ENCODE measurements at places on chromosomes 11 and 22.

- no peak for DNase-seq
These were observed 4.5 kb downstream of the FADD start for GRCh38 chr11:70207531-70208131.

- DNase-seq: no peak
These were observed 512.2 kb upstream of the ARHGAP42 start for GRCh38 chr11:100174881-100175280.

- DNase-seq: no peak
These were observed 21.1 kb downstream of the SHISA8 start for GRCh38 chr22:41893591-41894375.

DNA sequence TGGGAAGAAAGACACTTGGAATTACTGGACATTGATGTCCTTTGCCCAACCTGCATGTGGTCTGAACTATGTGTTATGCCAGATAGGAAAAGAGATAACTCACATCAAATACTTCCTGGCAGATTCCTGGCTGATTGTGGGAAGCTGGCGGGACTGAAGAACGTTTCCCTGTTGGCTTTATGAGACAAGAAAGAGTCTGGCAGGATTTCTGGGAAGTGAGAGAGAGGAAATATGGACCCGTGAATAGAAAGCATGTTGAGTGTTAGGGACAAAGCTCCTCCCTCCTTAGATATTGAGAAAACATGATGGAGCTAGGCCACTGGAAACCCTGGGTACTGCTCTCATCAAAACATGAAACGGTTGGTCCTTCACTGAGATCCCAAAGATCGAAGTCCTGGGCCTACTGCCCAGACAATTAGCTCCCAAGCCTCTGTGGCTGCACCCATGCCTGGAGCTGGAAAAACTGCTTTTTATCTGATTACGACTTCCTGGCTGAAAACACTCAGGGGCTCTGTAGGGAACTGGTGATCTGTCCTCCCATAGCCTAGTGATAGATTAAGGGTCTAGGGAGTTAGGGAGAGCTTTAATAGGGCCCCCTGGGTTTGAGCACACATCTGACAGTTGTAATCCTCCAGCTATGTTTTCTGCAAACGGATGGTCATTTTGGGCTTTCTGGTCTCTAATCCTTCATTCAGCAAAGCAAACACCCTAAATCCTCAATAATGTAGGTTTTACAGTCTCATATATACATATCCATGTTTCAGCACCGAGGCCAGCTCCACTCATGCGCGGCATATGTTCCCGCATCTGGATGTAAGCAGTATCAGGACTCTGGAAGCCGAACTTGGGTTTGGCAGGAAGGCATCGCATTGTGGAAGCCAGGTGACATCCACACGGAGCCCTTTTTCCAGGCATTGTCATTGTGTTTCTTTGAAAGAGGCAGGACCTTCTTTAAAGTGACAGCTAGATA is 6.1 kb upstream of the B3GAT1 start:
- peak; percentile 67 for DNase-seq

- DNase-seq: no peak
These were observed 33.4 kb downstream of the AMBRA1 start for GRCh38 chr11:46560300-46560991.

DNA sequence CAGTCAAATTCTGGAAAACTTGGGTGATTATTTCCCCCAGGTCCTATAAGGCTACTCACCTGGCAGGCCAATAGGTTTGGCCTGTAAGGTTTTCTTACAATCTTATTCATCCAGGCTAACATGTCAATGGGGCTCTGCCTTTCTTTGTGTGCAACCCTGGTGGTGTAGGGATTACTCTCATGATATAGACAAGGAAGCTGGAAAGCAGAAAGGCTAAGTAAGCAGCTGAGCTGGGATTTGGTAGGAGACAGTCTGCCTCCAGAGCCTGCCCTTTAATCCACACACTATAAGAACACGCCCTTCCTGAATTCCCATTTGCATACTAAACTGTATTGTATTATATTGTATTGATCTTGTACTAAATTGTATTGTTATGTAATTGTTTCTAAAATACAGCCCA is 373.3 kb upstream of the CCDC90B start:
- no peak for DNase-seq

DNA sequence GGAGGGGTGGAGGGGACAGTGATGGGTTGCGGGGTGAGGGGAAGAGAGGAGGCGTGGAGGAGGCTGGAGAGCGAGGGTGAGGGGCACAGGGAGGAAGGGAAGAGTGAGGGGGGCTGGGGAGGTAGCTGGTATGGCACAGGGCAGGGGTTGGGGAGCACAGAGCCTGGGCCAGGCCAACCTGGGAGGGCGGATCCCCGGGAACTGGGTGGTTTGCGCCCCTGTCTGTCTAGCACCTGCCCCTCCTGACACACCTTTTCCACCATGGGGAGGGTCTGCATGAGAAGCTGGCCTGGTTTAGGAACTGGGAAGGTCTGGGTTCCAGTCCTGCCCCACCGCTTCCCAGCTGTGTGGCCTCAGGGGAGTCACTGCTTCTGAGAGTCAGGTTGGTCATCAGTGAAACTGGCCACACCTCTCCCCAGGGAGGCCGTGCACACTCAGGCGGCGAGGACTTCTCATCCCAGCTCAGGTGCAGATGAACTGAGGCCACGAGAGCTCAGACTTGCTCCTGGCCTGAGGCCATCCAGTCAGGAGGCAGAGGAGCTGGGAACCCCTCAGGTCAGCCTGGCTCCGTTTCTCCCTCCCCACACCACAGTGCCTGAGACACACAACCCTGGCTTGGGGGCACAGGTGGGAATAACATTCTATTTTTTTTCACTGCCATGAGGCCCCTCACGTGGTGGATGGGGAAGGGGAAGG is 95.6 kb downstream of the PHF21B start:
- peak; percentile 49 for DNase-seq

DNA sequence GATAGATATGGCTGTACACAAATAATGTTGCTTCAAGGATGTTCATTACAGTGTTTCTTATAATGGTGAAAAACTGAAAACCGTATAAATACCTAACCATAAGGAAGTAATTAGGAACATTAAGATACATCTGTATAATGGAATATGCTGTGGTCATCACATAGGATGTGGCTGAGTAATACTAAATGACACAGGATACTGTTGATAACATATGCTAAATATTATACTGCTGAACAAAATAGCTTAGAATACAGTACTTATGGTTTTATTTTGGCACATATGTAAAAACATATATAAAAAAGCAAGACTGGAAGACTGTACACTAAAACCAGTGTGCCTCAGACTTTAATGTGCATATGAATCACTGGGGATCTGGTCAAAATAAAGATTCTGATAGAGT is 43.8 kb downstream of the FBXO7 start:
- DNase-seq: no peak

DNA sequence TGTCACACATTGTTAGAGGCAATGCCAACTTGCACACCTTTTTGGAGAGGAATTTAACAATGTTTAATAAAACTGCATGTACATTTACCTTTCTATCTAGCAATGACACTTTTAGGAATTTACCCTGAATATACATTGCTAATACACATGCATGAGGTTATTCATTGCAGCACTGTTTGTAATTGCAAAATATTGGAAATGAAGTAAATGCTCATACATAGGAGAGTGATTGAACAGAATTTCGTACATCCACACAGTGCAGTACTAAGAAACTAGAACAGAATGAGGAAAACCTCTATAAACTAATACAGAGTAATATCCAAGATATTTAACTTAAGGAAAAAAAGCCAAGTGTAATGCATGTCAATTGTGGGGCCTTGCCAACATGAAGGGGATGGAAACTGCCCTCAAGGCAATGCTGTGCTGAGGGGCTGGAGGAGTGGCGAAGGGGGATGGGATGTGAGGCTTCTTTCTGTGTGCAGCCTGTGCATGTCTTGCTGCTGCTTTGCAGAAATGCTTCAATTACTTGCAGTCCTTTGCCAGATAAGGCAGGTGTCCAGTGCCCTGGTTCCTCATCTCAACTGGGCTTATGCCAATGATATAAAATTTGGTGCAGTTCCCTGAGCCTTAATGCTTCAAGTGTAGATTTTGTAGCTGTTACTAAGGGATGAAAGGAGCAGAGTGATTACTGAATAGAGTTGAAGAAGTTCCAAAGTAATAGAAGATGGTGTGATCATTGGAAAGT is 96.1 kb downstream of the GRIA4 start:
- no peak for DNase-seq

- DNase-seq: peak; percentile 75
These were observed 16.4 kb downstream of the RPL27A start for GRCh38 chr11:8698917-8699441.

DNA sequence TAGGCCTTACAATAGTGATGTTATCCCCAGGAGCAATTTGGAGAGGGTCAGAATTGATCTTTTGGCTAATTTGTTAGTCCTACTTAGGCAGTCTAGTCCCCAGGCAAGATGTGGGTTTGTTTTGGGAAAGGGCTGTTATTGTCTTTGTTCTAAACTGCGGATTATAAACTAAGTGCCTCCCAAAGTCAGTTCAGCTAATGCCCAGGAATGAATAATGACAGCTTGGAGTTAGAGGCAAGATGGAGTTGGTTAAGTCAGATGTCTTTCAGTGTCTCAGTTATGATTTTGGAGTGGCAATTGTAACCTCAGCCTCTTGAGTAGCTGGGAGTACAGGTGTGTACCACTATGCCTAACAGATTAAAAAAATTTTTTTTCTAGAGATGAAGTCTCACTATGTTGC is 7.3 kb upstream of the CLNS1A start:
- DNase-seq: no peak

- DNase-seq: no peak
These were observed 34.8 kb upstream of the FZD4 start for GRCh38 chr11:86990031-86990430.

DNA sequence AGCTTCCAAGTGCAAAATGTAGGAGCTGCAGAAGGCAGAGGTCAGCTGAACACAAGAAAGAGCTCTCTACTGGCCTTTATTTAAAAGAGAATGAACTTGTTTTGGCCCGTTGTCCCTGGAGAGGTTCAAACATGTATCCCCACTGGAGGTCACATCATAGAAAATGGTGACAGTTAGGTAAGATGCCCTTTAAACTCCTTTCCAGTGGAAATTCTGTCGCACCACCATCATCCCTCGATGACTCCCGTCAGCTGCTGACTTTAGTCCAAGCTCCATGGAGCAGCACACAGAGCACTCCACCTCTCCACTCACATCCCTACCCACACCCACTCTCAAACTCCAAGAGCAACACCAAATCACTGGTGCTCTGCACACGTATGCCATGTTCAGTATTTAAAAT is 15.2 kb upstream of the P4HA3 start:
- no peak for DNase-seq

DNA sequence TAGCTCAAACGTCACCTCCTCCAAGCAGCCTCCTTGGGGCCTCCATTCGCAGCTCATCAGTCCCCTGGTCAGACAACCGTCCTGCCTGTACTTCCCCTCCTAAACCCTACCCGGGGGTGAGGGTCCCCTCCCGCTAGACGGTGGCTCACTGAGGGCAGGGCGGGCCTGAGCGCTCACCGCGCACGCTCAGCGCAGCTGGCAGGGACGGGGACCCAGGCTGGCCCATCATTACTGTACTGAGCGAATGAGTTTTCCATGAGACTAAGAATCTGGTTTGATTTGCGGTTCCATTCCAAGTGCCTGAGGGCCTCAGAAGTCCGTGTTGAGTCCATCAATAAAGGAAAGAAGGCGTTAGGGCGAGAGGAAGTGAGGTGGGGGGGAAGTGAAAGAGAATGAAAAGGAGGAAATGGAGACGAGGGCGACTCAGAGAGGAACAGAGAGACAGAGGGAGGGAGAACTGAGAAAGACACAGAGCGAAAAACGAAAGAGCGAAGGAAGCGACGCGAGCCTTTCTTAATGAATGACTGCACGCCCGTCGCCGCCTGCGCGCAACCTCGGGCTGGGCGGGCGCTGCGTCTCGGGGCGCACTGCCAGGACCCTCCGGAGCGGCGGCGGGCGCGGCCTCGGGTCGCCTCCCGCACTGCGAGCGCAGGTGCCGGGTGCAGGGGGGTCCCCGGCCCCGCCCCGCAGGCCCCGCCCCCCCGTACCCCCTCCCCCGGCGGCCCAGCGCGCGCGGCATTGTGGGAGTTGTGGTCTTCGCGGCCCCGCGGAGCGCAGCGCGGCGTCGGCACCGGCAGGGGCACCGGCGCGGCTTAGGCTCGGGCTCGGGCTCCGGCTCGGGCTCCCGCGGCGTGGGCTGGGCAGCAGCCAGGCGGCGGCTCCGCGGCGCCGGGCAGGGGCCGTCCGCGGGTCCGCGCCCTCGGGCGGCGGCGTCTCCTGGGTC is at the start of gene ASPHD2:
Gene ASPHD2 (plus strand): TSS at position 746 of the 943 bp plus-strand sequence. CDS start 4,356 bp downstream, outside the sequence.
- DNase-seq: peak; percentile 78
